SIG-M5 (cell line): ENCODE measurements at places on chromosomes 13 and 19.

- DNase-seq = no peak
Measured at GRCh38 chr13:99421271-99421670, 80.0 kb upstream of the TM9SF2 start.

DNA sequence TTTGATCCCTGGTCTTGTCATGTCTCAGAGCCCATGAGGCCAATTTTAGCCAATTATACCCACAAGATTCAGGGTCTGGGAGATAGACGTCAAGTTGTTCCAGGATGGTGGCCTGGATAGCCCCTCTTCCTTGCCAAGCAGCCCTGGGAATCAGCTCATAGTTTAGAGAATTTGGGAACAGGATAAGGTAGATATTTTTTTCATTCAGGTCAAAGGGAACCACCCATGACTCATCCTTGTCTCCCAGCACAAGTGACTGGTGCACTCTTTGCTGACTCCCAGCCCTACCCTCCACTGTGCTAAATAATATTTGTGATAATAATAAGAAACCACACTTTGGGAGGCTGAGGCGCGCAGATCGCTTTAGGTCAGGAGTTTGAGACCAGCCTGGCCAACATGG, 17.1 kb upstream of the S1PR4 start:
- no peak for DNase-seq

DNA sequence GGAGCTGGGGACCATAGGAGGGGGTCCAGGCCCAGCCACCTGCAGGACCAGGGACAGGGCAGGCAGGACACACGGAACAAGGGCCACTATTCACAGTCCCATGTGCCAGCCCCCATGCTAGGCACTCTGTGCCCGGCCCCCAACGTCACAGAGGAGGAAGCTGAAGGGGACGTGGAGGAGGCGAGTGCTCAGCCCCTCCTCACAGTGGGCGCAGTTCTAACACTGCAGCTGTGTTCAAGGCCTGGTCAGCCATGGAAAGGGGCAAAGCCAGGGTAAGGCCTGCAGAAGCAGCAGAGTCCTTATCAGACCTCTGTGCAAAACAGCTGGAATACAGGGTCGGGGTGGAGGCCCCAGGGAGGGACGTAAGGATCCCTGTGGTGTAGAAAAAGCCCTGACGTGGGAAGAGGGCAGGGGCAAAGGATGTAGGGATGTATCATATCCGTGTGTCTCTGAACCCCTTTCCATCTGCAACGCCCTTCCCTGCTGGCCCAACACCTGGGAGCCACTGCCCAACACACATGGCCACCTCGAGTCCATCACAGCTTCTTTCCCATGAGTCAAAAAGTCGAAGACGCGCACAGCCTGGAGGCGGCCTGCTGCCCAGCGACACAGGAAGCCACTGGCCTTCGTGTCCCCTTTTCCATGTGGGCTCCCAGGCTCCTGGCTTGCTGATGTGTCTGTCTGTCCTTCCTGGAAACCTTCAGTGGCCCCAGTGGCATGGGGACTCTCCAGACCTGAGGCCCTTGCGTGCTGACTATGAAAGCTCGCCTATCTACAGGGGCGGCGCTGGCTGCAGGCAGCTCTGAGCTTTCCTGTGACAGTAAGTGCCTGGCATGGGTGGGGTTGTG, 28.0 kb downstream of the SH3GL1 start:
- no peak for DNase-seq

GRCh38 chr13:76955193-76955592, 6.9 kb downstream of the ACOD1 start:
- DNase-seq = no peak

DNA sequence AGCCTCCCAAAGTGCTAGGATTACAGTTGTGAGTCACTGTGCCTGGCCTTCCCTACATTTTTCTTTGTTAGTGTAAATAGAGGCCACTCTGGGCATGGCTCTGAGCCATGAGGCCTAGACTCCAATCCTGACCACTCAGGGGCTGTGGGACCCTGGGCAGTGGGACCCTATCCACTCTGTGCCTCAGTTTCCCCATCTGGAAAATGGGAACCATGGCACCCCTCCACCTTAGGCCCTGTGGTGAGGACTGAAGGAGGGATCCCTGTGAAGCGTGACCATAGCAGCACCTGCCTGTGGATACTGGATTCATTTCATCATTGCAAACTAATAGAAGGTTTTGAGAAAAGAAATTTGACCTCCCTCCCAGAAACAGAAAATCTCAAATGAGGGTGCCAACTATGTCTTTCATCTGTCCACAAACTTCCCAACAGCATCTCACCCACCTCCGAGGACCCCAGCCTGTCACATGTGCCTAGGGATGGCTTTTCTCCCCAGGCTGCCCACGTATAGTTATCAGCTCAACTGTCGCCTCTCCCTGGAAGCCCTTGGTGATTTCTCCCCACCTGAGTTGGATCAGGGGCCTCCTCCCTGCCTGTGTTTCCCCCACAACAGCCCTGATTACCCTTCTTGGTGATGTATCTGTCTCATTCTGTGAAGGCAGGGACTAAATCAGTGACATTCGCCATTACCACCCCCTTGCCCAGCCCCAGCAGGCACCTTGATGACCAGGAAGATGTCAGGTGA, 5.6 kb downstream of the ANGPTL8 start:
- no peak for DNase-seq

DNA sequence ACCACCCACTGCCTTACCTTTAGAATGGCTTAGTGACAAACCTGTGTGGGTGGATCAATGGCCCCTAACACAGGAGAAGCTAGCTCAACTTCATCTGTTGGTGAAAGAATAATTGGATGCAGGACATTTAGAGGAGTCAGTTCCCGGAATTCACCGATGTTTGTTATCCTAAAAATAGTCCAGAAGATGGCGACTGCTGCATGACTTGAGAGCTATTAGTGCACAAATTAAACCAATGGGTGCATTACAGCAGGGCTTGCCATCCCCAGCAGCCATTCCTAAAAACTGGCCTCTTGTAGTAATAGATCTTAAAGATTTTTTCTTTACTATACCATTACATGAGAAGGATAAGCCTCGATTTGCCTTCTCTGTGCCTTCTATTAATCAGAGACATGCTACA, 46.8 kb upstream of the ZNF726 start:
- no peak for DNase-seq

DNA sequence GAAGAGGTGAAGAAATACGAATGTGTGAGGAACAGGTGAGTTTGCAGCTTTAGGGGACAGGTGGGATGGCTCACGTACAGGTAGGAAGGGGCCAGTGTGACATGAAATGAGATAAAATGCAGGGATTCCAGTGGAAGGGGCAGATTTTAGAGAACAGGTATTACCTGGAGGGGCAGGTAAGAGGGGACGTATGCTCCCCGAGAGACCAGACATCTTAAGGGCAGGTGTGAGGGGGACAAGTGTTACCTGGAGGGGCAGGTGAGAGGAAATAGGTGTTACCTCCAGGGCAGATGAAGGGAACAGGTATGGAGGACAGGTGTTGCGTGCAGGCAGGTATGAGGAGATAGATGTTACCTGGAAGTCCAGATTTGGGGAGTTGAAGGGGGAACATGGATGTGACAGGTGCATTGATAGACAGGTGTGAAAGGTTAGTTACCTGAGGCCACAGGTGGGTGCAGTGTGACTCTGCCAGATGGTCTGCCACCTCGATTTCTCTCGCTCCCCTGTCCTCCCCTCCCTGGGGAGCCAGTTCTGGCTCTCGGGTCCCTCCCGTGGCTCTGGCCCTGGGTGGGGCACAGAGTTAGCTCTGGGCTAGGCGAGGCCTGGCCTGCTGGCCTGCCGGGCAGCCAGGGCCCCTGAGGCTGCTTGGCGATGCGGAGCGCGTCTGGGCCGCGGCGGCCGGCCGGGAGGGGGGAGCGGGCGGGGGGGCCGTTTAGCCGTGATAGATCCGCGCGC, 2.1 kb downstream of the ERFL start:
- no peak for DNase-seq

GRCh38 chr13:74070065-74070464, 64.1 kb downstream of the KLF12 start:
- DNase-seq = no peak

DNA sequence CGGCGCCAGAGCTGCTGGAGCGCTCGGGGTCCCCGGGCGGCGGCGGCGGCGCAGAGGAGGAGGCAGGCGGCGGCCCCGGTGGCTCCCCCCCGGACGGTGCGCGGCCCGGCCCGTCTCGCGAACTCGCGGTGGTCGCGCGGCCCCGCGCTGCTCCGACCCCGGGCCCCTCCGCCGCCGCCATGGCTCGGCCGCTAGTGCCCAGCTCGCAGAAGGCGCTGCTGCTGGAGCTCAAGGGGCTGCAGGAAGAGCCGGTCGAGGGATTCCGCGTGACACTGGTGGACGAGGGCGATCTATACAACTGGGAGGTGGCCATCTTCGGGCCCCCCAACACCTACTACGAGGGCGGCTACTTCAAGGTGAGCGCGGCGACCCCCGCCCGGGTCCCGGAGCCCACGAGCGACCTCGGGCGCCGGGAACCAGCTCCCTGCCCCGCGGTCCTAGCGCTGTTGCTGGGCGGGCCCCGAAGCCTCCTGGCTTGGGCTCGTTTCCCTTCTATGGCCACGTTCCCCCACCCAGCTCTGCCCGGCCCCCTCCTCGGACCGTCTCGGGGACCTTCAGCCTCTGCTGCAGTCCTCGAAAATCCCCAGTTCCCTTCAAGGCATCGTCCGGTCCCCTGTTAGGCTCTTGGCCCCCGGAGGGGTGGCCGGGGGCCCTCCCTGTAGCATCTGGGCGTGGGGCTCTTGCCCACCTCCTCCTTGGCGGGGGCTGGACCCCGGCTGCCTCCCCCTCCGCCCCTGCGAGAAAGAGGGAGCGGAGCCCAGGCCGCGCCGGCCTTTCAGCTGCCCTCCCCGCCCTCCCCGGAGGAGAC, at the start of gene CDC34:
Gene CDC34, plus strand, starts transcription at position 8 of the 808 bp plus-strand sequence. Its CDS starts 172 bp downstream, at position 180.
- no peak for DNase-seq

- DNase-seq = no peak
Measured at GRCh38 chr13:113288880-113289279, 8.2 kb upstream of the LAMP1 start.

- no peak for DNase-seq
Measured at GRCh38 chr13:70964874-70965273, 856.6 kb upstream of the KLHL1 start.

DNA sequence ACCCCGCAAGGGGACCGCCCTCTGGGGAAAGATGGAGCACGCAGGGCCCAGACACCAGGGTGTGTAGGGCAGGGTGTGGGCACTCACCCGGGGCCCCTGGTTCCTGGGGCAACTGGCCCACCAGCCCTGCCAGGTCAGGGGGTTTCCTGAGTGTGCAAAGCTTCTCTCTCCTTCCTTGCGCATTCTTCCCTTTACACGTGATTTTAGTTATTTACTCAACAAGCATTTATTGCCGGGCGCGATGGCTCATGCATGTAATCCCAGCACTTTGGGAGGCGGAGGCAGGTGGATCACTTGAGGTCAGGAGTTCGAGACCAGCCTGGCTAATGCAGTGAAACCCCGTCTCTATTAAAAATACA, 20.4 kb downstream of the PRR36 start:
- DNase-seq = no peak

- no peak for DNase-seq
Measured at GRCh38 chr13:50188696-50189095, 173.5 kb downstream of the KCNRG start.

DNA sequence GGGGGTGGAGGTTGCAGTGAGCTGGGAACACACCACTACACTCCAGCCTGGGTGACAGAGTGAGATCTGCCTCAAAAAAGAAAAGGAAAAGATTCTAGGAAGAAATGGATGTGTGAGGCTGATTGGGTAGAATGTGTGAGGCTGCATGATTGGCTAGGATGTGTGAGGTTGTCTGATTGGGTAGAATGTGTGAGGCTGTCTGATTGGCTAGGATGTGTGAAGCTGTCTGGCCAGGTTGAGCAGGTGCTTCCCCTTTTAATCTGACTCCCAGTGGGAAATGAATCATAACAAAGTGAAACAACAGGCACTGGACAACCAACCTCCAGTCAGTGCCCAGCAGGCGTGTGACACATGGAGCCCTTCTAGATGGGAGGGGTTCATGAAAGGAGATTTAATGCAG, 14.7 kb downstream of the C13orf46 start:
- no peak for DNase-seq

DNA sequence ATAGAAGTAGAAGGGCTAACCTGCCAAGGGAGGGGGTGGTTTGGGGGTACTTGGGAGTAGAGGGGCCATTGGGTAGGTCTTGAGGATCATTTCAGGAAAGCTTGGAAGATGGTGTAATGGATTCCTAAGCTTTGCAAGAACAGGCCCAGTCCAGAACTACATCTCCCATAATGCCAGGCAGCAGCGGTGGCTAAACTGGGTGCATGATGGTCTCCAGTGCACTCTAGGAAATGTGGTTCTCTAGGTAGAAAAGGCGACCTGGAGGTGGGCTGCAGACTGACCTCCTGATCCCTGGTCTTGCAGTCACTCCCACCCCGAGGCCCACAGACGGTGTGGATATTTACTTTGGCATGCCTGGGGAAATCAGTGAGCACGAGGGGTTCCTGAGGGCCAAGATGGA, 3.8 kb downstream of the APLP1 start:
- no peak for DNase-seq

- no peak for DNase-seq
Measured at GRCh38 chr19:6524311-6524710, 6.5 kb upstream of the TNFSF9 start.

DNA sequence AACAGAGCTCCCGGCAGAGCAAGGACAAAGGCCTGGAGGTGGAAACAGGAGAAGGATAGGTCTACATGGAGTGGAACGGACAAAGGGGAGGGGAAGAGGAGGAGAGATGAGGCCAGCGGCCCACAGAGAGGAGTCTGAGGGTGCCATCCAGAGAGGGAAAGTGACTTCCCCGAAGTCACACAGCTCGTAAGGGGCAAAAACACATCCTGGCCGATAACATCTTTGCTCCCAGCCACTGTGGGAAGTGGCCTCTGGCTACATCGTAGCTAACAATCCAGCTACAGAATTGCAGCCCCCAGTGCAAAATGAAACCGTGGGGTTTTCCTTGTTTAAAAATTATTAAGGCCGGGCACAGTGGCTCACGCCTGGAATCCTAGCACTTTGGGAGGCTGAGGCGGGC, 11.5 kb downstream of the PTPRS start:
- no peak for DNase-seq

- no peak for DNase-seq
Measured at GRCh38 chr13:23993680-23993985, 96.3 kb upstream of the C1QTNF9B start.

DNA sequence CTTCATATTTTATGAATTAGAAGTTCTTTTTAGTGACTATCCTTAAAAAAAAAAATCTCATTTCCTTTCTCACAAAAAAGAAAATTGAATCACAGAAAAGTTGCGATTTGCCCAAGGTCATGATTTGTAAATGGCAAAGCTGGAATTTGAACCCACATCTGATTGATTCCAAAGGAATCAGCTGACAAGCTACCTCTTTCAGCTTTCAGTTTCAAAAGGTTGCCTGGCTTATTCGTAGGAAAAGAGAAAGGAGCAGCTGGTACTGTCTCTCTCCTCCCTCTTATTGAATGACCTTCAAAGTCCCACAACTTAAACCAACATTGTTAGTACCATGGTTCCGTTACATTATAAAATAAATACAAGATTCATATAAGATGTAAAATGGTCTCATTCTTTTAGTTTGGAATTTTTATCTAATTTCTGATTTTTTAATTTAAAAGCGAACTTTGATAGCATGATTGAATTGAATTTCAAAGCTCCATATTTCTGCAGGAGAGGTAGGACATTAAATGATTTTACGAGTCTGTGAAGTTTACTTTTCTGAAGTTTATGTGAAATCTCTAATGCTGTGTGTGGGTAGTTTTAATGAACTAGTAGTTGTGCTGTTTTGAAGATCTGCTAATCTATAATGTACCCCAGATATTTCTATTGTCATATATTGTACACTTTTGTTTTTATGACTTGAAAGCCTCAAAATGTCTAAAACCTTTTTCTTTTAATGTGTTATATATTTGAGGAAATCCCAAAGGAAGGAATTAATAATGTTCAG, 18.5 kb upstream of the KCTD4 start:
- no peak for DNase-seq
